ENCODE measurements at places on chromosomes 16 and 17.

- no peak for DNase-seq
These were observed 234.2 kb upstream of the ASIC2 start for GRCh38 chr17:33527290-33527689.

GRCh38 chr17:77828749-77829539, 129.6 kb upstream of the TNRC6C start:
- no peak for DNase-seq

- no peak for DNase-seq
These were observed 5.5 kb downstream of the MAP2K3 start for GRCh38 chr17:21289902-21290571.

DNA sequence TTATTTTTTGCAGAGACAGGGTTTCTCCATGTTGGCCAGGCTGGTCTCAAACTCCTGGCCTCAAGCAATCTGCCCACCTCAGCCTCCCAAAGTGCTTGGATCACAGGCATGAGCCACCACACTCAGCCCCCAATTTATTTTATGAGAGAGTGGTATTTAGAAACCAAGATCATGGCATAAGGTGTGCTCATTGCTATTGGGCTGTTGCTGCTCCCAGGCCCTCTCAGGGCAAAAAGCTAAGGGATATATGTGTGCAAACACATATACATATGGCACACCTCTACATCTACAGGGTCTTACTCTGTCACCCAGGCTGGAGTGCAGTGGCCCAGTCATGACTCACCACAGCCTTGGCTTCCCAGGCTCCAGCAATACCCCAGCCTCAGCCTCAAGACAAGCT, 15.0 kb upstream of the CMTM4 start:
- DNase-seq, result no peak

DNA sequence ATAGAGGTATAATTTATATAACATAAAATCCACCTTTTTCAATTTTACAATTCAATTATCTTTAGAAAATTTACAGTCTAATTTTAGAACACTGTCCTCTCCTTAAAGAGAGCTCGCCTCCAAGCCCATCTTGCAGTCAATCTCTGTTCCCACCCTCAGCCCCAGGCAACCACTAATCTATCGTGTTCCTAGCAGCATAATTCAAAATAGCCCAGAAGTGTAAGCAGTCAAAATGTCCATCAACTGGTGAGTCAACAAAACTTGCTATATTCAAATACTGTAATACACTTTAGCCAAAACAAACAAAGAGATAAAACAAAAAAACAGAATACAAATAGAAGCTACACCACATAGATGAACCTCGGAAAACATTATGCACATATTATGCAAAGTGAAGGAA, 1006.8 kb upstream of the EEF2KMT start:
- DNase-seq, result no peak

- DNase-seq, result no peak
These were observed 3.8 kb downstream of the COTL1 start for GRCh38 chr16:84614073-84614459.

- no peak for DNase-seq
These were observed 153.0 kb upstream of the FOXF1 start for GRCh38 chr16:86357303-86357702.

DNA sequence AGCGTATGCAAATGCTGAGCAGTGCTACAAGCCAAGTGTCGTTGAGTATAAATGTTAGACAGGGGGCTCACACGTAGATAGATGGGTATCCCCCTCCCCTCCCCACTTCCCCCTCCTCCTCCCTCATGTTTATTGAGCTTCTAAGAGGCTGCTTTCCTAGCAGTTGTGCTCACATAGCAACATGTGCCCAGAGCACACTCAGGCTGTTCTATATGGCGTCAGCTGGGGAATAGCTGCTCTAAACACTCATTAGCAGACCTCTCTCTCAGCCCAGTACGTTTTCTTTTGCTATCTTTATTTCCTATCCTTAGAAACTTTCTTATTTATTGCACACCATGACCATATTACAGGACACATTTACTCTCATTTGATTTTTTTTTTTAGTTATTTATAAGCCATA, 1.8 kb downstream of the KCNJ2 start:
- no peak for DNase-seq

GRCh38 chr16:80433623-80434022, 107.2 kb upstream of the DYNLRB2 start:
- no peak for DNase-seq

- DNase-seq, result no peak
These were observed 10.2 kb downstream of the IL4R start for GRCh38 chr16:27323781-27324561.

GRCh38 chr17:2564877-2565276, 28.6 kb upstream of the PAFAH1B1 start:
- no peak for DNase-seq

GRCh38 chr17:73956595-73957465, 246.6 kb upstream of the RPL38 start:
- DNase-seq, result peak; percentile 82

DNA sequence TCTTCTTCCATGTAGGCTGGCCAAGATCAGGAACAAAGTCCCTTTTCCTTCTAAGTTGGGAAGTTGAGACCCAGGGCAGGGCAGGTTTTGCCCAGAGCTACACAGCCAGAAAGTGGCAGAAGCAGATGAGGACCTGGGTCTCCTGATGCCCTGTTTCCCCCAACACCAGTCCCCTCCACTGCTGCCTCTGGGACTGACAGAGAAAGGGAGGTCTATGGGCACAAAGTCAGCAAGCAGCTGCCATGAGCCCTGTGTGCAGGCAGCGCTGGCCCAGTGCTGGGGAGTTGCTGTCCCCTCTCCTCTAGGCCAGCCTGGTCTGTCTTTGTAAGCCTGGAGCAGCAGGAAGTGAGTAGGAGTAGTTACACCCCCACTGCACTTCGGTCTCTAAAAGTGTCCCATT, 46.9 kb upstream of the NKD1 start:
- DNase-seq, result no peak

GRCh38 chr16:60310846-60311445, 1576.8 kb upstream of the GOT2 start:
- no peak for DNase-seq

DNA sequence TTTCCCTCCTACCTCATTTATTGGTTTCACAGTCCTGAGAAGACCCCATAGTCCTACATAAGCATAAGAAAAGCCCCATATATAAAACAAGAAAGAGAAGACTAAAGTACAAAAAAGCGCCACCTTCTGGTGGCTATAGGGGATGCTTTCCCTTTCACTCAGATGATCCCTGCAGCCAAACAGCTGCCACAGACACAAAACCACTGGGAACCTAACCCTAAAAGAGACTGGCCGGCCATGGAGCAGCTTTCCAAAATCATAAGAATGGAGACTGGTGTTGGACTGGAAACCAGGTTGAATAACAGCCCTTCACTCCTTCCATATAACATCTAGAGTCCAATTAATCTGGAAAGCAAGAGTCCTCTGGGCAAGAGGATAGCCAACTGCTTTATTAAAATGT, 11.4 kb downstream of the DYNC1LI2 start:
- peak; percentile 33 for DNase-seq

DNA sequence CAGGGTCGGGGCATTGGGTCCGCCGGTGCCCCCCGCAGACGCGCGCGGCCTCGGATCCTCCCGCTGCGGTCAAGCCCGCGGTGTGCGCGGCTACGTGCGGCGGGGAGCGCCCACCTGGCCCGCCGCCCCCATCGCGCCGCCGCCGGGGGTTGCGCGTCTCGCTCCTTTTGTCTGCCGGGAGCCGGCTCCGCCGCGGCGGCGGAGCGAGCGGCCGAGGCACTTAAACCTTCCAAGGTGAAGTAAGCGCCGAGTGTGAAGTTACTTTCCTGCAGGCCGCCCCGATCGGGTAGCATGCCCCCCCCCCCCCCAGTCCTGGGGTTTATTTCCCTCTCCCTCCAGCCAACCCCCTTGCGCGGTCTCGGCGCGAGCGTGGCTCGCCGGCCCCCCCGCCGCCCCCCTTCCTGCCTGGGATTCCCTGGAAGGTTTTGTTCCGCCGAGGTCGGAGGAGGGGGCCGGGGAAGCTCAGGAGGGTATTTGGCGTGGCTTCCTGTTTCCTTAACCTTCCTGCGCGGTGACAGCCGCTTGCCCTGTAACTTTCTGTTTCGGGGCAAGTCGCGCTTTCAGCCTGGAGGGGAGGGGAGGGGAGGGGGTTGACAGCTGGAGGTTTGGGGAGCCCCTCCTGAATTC, 56.6 kb upstream of the GSE1 start:
- no peak for DNase-seq

DNA sequence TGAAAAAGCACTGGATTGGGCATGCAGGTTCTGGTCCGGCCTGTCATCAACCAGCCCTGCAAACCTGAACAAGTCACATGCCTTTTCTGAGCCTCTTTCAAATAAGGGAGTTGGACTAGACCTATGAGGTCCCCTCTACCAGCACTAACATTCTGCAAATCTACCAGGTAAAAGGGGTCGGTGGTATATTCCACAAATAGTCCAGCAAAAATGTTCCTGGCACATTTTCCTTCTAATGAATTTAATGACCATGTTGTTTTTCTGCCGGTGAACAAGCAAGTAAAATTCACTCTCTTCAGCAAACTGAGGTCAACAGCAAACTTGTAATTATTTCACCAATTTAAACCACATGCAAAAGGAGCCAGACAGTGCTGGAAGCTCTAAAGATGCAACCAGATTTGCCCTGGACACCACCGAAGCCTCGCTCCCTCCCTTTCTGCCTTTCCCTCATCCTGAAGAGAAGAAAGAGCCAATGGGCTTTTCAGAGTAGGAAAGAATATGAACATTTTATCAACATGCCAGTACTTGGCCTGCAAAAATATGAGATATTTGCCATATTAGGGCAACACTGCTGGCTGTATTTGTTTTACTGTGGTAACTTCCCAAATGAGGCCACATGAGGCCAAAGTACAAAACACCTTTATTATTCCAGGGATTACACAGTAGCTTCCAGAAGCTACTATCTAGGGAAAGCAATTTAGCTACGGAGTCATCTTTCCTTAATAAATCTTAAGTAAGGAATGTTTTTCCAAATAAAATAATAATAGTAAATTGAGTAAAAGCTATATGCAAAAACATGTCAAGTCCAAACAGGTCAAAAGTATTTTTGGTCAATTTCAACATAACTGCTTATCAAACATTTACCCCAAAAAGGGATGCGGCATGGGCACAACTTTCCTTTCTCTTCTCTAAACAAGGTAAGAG, 45.0 kb downstream of the USP31 start:
- no peak for DNase-seq

DNA sequence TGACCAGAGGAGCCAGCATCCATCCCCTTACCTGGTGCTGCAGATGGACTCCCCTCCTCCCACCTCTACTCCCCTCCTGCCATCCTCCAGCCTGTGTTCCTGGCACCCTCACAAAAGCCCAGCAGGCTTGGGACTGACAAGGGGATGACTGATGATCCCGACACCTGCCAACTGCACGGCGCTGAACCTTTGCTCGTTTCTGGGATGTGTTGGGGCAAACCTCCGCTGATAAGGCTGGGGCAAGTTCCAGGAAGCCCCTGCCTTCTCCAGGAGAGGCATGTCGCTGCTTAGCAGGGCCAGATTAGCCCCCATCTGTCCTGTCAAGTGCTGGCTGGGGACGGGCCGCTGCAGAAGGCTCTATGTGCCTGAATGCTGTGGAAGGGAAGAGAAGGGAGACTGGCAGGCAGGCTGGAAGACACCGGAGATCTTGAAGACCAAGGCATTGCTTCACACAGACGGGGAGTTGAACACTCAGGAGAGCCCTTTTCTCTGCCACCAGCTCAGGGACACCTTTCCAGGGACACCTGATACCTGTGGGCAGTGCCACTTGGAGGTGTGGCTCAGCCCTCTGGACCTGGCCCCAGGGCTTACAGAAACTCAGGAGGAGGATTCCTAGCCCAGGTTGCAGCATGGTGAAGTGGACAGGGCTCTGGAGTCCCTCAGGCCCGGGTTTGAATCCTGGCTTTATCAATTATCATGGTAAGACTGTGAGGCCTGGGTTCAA, 973 bp upstream of the KRT15 start:
- DNase-seq, result no peak

DNA sequence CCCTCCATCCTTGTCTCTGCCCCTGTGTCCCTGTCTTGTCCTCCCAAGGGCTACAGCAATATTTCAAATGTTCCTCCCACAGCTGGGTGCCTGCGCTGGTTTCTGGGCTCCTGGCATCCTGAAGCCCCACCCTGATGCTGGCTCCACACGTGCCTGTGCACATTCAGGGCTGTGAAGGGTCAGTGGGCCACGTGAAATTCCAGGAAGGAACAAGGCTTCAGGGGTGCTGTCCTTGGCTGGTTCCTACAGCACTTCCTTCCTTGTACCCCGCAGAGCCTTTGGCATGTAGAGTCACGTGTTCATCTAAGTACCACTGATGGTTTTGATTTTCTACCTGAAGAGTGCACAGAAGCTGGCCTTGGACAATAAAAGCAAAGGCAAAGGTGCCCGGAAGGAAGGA, 57.7 kb upstream of the NLK start:
- no peak for DNase-seq

GRCh38 chr17:34781071-34781470, 180.2 kb downstream of the CCT6B start:
- DNase-seq, result no peak

GRCh38 chr16:72604375-72604774, 432.4 kb upstream of the PMFBP1 start:
- no peak for DNase-seq

DNA sequence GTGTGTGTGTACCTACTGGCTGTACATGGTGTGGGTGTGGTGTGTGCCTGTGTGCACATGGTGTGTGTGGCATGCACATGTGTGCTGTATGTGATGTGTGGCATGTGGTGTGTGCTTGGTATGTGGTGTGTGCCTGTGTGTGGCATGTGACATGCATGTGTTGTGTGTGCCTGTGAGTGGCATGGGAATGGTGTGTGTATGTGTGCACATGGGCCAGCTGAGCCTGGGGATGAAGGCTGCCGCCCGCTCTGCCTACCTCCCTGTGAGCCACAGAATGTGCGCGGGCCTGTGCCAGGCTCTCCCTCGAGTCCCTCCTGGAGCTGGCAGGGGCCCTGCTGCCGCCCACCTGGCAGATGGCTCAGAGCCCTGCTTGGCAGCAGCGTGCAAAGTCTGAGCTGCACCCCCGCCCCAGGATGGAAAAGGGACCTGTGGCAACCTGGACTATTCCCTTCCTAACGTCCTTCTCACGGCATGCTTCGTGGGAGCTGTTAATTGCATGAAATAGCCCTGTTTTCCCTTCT, 9.3 kb downstream of the PRSS27 start:
- DNase-seq, result no peak

GRCh38 chr16:66443269-66443652, 16.2 kb downstream of the BEAN1 start:
- DNase-seq, result no peak

DNA sequence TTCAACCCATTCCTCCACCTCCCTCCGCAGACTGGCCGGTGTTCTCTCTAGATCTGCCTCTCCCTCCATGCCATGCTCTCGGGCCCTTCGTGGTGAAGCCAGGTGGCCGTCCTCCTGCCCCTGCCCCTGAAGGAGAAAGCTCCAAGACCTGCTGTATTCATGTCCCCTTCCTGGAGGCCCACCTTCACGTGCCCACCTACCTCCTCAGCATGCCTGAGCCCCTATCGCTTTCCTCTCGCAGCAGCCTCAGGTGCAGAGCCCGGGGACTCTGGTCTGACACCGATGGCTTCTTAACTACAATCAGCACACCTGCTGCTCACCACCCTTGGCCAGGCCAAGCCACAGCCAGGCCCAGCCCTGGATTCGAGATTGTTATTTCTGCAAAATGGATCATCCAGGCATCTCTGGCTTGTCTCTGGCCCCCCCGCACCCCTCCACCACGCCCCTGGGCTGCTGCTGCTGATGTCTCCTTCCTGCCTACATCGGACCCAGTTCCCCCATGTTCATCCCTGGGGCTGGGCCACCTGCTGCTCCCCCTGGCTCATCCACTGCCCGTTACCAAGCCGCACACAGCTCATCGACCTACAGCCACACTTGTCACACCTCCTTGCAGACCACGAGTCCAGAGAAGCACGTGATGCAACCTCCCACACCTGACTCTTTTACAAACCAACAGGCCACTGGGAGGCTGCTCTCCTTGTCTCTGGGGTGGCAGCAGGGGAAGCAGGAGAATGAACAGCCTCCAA, 32.5 kb upstream of the TNFRSF13B start:
- no peak for DNase-seq

Data from neural crest cell (in vitro differentiated cells).